Stimulated activated CD8-positive, alpha-beta memory T cell treated with anti-CD3 and anti-CD28 coated beads, Interleukin-7, amount 100 ng/mL, for 1 hour (primary cell): ENCODE measurements at places on chromosomes 3 and 15.

DNA sequence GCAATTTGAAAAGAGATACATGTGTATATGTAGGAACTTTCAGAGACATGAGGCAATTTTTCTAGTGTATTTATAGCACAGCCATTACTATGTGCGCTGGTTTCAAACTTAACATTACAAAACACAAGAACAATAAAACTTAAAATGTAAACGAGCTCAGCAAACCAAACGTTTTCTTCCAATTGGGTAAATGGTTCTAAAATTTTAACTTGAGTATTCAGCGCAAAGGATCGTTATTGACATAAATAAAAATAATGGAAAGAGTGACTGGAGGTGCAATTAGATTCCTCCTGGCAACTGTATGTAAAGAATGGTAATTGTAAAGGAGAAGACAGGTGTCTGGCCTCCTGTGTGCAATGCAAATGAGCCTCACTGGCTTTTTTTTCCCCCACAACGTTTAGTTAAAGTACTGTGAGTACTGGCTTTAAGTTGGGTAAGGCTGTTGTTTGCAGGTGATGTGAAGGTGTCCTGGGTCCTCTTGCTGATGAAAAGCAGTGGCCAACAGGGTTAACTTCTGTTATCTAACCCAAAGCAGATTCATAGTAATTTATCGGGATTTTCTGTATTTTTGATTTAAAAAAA is 14.1 kb upstream of the GADL1 start:
- no peak for DNase-seq

DNA sequence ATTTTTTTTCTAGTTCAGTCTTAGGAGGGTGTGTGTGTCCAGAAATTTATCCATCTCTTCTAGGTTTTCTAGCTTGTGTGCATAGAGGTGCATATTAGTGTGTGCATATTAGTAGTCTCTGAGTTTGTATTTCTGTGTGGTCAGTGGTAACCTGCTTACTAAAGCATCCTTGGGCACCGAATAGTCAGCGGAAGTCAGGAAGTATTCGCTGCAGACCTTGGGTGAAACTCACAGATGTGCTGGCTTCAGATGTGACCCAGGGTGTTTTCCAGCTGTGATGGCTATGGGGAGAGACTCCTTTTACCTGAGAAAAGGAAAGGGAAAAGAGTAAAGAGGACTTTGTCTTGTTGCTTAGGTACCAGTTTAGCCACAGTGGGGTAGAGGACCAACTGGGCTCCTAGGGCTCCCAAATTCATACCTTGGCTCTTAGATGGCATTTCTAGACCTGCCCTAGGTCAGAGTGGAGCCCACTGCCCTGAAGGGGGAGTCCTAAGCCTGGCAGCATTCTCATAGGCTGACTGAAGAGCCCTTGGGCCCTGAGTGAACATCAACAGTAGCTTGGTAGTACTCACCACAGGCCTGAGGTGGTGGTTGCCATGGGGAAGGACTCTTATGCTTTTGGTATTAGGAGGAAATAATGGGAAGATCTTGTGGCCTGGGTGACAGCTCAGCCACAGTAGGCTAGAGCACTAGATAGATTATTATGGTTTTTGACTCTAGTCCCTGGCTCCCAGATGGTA is 286.0 kb upstream of the ZPLD1 start:
- no peak for DNase-seq

GRCh38 chr3:145754605-145755289 is 406.2 kb downstream of the PLOD2 start:
- no peak for DNase-seq

GRCh38 chr15:92541291-92542200 is 114.0 kb downstream of the FAM174B start:
- no peak for DNase-seq

DNA sequence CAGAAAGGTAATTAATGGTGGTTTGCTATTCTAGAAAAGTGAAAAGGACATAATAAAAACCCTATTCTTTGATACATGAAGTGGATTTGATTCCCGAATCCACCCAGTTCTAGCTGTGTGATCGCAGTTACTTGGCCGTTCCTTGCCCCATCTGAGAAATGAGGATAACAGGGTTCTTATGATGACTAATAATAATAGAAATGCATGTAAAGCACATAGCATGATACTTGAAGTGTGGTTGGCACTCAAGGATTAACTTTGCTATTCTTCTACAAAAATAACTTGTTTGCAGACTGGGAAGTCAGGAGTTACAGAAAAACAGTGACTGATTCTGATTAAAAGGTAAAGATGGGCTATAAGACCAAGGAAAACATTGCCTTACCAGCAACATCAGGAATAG is 26.8 kb downstream of the PARL start:
- no peak for DNase-seq

DNA sequence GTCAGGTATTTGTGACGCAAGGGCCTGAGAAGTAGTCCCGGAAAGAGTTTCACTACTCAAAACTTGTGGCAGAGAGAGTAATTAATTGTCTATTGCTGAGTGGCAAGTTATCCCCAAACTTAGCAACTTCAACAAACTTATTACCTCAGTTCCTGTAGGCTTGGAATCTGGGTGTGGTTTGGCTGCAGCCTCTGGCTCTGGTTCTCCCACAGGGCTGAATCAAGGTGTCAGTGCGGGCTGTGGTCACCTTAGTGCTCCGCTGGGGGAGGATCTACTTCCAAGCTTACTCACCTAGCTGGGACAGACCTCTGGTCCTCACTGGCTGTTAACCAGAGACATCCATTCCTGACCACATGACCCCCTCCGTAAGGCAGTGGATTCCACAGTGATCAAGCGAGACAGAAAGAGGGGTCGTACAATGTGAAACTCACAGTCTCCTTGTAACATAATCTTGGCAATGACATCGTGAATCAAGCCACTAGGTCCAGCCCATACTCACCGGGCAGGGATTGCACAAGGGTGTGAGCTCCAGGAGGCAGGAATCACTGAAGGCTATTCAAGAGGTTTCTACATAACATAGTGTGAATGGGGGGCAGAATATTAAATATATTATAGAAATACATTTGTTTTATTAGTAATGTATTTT is 138.3 kb downstream of the RYR3 start:
- DNase-seq = no peak

DNA sequence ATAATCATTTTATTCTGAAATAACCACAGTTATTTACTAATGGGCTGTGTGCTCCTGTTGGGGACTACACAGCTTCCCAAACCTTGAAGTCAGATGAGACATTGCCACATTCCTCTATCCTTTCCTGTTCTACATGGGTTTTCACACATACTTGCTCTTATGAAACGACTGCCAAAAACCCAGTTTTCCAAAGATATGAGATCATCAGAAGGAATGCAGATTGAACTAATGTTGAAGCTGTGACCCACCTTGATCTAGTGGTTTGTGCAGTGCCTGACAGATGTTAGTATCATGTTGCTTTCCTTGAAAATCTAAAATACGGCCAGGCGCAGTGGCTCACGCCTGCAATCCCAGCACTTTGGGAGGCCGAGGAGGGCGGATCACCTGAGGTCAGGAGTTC is 144.6 kb downstream of the VGLL4 start:
- DNase-seq = no peak
